ENCODE measurements at places on chromosomes 5 and 9. TPM values are rescaled to one million over a fixed set of nuclear protein-coding genes. Genes with fewer than 3 reads are reported as not detected.

DNA sequence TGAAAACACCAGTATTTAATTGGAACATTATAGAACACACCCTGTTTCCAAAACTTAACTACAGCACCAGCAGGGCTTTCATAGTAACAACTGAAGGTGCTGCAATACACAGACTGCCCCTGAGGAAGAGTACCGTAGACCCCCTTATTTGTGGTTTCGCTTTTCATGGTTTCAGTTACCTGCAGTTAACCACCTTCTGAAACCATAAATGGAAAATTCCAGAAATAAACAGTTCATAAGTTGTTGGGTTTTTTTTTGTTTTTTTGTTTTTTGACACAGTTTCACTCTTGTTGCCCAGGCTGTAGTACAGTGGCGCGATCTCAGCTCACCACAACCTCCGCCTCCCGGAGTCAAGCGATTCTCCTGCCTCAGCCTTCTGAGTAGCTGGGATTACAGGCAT, 9.5 kb upstream of the GLDC start:
- DNase-seq = no peak

GRCh38 chr9:113915817-113916434, 39.8 kb downstream of the ZNF618 start:
- no peak for DNase-seq

FOXD4L3 gene
- total RNA-seq = 3.6 TPM

DNA sequence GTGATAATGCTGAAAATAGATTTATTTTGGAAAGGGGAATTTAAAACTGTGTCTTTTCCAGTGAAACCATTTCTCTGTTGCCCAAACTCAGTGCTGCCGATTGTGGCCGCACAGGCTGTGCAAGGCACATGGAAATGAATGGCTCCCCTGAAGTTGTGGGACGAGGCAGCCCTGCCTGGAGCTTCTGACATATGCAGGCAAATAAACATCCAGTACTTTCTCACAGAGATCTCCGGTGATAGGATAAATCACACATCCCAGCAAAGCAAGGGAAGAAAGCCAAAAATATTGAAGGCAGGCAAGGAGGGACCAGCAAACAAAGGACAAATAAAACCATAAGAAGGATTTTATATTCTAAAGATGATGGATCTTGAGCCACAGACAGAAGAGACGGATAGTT, 464.5 kb downstream of the MTRR start:
- peak; percentile 20 for DNase-seq

- DNase-seq = no peak
These were observed 970.2 kb upstream of the COX7C start for GRCh38 chr5:85647349-85648127.

DNA sequence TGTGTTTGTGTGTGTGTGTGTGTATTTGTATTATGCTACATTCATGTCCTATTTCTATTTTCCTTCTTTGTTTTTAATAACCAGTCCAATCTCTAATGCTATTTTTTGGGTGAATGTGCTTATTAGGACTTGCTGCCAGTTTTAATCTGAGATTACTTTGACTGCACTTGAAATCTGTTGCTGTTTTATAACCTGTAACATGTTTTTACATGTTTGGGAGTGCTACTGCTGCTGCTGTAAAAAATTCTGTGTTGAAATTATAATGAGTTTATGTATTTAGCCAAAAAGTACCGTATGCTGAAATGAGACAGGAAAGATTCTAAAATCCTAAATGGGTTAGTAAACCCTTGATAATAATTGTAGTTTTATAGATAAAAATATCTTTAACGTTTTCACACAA, 104.7 kb upstream of the SSBP2 start:
- no peak for DNase-seq

DNA sequence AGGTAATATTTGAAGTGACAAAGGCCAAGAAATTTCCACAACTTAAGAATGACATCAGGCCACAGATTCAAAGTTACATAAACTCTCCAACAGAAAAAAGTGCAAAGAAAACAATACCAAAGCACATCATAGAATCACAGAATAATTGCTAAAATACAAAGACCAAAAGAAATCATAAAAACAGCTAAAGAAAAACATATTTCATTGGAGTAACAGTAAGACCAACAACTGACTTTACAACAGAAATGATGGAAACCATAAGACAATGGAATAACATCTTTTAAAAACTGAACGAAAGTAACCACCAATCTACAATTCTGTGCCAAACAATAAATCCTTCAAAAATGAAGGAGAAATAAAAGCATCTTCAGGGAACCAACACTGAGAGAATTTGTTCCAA, 38.3 kb downstream of the ZDHHC21 start:
- no peak for DNase-seq

Data from dorsolateral prefrontal cortex (tissue), 122 donors.